Activated naive CD4-positive, alpha-beta T cell (primary cell): ENCODE measurements at places on chromosomes 7 and 10.

DNA sequence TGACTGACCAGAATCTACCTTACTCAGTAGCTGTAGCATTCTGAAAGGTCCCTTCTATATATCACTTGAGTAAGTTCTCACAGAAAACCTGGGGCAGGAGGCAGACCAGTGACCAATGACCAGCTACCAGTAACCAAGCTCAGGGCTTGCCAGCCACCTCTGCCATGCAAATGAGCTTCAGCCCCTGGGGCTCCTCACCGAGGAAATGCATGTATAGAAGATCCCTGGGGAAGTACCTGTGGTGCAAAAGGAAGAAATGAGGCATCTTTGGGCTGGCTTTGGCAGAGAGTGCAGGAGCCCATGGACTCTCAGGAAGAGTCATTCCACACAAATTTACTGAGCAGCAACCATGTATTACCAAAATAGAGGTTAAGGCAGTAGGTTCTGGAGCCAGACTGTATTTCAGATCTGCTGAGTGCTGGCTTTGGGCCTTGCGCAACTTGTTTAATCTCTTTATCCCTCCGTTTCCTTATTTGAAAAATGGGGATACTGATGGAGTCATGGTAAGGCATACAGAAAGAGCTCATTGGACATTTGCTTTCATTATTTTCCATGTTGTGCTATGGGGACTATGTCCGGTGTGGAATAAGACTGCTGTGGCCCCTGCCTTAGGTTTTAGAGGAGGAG, 41.1 kb upstream of the FAM204A start:
- DNase-seq: no peak

DNA sequence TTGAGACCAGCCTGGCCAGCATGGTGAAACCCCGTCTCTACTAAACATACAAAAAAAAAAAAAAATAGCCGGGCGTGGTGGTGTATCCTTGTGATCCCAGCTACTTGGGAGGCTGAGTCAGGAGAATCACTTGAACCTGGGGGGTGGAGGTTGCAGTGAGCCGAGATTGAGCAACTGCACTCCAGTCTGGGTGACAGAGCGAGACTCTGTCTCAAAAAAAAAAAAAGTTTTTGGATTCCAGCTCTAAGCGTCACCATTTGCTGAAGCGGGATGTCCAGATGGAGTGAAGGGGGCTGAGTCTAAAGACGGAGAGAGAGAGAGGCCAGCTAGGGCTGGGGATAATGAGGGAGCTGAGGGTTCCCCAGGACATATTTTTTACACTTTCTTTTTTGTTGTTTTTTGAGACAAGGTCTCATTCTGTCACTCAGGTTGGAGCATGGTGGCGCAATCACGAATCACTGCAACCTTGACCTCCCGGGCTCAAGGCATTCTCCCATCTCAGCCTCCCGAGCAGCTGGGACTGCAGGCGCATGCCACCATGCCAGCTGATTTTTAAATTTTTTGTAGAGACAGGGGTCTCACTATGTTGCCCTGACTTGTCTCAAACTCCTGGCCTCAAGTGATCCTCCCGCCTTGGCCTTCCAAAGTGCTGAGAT, 9.4 kb upstream of the HK1 start:
- no peak for DNase-seq

- DNase-seq: no peak
Measured at GRCh38 chr7:22193450-22193983, 163.4 kb downstream of the RAPGEF5 start.

DNA sequence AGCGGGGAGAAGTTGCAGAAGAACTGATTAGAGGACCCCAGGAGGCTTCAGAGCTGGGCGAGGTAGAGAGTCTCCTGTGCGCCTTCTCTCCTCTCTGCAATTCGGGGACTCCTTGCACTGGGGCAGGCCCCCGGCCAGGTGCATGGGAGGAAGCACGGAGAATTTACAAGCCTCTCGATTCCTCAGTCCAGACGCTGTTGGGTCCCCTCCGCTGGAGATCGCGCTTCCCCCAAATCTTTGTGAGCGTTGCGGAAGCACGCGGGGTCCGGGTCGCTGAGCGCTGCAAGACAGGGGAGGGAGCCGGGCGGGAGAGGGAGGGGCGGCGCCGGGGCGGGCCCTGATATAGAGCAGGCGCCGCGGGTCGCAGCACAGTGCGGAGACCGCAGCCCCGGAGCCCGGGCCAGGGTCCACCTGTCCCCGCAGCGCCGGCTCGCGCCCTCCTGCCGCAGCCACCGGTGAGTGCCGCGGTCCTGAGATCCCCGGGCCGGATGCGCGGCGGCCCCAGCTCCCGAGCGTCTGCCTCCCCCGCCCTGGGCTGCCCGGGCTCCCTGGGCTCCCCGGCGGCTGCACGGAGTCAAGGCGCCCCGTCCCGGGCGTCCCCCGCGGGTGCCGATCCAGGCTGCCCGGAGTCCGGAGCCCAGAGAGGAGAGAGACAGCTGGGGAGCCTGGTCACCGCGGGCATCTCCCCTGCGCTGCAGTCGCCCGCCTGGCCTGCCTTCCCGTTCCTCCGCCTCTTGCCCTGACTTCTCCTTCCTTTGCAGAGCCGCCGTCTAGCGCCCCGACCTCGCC, at the start of gene PLAU:
Gene PLAU (plus strand): TSS at position 369 of the 789 bp plus-strand sequence. CDS start 424 bp downstream, outside the sequence.
- DNase-seq: no peak

- DNase-seq: no peak
Measured at GRCh38 chr10:68327889-68328786, 3.7 kb upstream of the HNRNPH3 start.

- DNase-seq: no peak
Measured at GRCh38 chr7:40720416-40720815, 585.6 kb downstream of the SUGCT start.

- DNase-seq: peak; percentile 52
Measured at GRCh38 chr7:786472-787255, 45.6 kb upstream of the SUN1 start.

- no peak for DNase-seq
Measured at GRCh38 chr10:121804460-121804859, 123.4 kb downstream of the ATE1 start.

DNA sequence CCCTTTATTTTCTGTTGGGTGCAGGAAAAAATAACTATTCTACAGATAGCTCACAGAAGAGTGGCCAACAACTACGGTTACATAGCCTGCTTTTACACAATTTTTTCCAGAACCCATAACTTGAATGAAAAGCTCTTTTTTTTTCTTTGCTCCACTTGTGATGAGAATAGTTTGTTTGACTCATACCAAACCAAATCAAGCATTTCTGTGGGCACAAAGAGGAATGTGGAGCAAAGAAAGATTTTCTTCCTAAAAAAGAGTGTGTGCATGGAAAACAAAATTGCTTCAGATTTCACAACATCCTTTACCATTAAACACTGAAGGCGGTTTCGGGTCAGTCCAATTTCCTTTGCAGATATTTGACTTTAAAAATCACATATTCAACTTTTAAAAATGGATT, 54.8 kb upstream of the RAB11FIP2 start:
- DNase-seq: no peak

- DNase-seq: no peak
Measured at GRCh38 chr10:27815261-27815660, 69.6 kb upstream of the MKX start.

GRCh38 chr7:158056761-158057160, 530.9 kb downstream of the PTPRN2 start:
- no peak for DNase-seq

DNA sequence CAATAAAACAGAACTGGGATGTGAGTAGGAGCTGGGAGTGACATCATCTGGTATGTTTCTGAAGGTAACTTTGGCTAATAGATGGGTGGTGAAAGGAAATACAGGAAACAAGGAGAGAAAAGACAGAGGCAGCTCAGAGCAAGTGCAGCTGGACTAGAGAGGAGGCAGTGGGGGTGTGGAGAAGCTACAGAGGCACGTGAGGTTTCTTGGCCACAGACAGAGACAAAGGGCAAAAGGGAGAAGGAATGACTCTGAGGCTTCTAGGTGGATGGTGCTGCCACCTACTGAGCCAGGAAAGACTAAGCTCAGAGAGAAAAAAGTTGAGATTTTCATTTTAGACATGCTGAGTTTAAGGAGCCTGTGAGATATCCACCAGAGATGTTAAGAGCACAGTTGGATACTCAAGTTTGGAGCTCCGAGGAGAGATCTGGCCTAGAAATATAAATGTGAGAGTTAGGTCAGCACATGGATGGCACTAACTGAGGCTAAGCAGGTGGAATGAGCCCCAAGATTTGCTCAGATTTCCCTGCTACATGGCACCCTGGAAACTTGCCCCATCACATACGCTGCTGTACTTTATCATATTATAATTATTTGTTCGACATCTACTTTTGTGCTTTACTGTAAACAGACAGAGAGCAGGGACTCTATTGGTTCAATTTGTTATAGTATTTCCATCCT, 293.0 kb upstream of the IMMP2L start:
- no peak for DNase-seq

- peak; percentile 20 for DNase-seq
Measured at GRCh38 chr10:21732067-21732772, 198.2 kb downstream of the MLLT10 start.

- DNase-seq: no peak
Measured at GRCh38 chr10:28586176-28586575, 53.3 kb downstream of the WAC start.

GRCh38 chr10:33627611-33628010, 293.1 kb upstream of the NRP1 start:
- DNase-seq: no peak

DNA sequence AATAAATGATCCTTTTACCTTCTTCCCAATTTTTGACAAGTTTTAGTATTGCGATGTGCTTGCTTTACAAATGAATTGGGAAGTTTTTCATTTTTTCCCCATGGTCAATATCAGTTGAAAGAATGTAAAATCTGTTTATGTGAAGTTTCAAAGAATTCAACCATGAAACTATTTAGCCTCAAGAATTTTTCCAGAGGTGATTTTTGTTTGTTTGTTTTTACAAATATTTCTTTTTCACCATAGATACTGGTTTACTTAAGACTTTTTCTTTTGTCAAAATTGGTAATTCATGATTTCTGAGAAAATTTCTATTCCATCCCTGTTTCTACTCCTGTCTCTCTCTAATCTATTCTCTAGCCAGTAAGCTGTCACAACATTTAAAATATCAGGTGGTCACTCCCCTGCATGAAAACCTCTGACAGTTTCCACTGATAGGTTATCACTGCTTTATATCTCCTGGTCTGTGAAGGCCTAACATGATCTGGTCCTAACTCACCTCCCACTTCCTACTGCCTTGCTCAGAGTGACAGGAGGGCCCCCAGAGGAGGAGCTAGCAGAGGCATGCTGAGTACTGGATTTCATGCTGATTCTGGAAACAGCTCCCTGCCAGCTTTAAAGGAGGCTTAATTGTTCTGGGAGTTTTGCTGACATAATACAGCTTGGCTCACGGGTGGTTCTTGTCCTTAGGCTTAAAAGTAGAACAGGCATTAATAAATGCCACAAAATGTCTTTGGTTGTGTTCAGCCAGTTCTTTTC, 7.6 kb upstream of the ARMS2 start:
- DNase-seq: no peak

DNA sequence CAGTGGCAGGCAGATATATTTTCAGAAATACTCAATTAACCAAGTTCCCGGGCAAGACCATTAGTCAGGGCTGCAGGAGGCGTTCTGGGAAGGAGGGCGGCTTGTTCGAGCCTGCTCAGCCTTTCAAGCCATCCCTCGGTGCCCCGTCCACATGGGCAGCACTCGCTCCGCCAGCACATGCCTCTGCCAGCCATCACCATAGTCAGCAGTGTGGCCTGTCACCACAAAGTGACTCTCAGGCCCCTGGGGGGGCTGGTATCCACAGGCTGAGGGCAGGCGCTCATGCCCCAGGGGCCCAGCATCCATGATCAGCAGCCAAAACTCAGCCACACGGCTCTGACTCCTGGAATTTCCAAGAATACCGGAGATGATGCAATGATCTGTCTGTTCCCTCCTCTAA, 81.9 kb downstream of the CHST15 start:
- no peak for DNase-seq

- DNase-seq: no peak
Measured at GRCh38 chr10:88536437-88536836, 46.7 kb downstream of the RNLS start.

GRCh38 chr10:79092292-79092896, 23.6 kb downstream of the ZMIZ1 start:
- DNase-seq: no peak
